KG1 (cell line): ENCODE measurements at places on chromosomes 5 and 9.
A peak's percentile ranks its signal among the peaks of the same experiment; 100 is the strongest.

DNA sequence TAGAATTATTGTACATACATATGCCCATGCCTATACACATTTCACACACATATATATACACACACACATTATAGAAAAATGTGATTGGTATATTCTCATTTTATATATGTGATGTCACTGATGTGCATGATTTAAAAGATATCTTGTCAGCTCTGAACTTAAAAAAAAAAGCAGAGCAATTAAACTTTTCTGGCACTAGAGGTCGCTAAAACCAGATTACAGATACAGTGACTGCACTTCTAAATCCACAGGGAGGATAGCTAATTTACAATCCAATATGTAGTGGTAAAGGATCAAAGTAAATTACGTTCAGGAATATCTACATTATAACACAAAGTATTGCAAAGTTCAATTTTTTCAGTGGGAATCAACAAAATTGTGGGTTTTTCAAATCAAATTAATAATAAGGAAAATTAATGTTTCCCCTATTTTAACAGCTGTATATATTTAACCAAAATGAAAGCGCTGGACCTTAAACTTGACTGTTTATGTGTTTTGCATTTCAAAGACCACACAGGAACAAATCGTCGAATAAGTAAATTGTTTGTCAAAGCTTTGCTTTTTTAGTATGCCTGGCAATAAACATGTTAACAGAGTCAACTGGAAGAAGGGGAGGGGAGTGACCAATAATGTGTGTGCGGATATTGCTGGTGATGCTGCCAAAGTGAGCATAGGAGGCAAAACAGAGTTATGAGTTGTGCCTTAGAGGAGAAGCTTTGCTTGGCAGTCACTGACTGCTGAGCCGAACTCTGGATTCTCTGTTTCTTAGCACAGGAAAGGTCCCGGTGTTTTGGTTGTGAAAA is 1201.4 kb upstream of the C9orf72 start:
- DNase-seq: peak; percentile 19

- no peak for DNase-seq
These were observed 446.2 kb downstream of the DNAH5 start for GRCh38 chr5:13498279-13498678.

GRCh38 chr5:159405611-159406031 is 75.3 kb upstream of the IL12B start:
- no peak for DNase-seq

GRCh38 chr9:34413231-34413852 is 36.6 kb upstream of the MYORG start:
- DNase-seq: peak; percentile 24

DNA sequence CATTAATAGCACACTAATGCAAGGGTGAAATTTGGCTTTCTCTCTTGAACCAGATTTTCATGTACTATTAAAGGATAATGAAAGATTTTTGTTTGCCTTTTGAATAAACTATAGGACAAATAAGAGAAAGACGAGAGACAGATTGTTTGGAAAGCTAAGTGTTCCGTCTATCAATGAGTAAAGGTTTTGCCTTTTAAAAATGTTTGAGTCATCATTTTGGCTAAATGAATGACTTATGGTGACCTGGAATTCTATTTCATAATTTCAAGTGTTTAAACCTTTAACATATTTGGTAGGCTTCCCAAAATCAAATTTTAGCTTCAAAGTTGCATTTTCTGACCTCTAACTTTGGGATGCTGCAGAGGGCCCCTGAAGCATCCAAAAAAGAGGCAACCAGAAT is 145.2 kb downstream of the SLC25A46 start:
- no peak for DNase-seq

- DNase-seq: no peak
These were observed 10.5 kb upstream of the TXN start for GRCh38 chr9:110266795-110267194.

GRCh38 chr9:116208417-116209232 is 55.0 kb downstream of the PAPPA start:
- no peak for DNase-seq

GRCh38 chr9:15944341-15944740 is 391.5 kb downstream of the CCDC171 start:
- no peak for DNase-seq

GRCh38 chr9:15469862-15470261 is 40.9 kb downstream of the PSIP1 start:
- no peak for DNase-seq

DNA sequence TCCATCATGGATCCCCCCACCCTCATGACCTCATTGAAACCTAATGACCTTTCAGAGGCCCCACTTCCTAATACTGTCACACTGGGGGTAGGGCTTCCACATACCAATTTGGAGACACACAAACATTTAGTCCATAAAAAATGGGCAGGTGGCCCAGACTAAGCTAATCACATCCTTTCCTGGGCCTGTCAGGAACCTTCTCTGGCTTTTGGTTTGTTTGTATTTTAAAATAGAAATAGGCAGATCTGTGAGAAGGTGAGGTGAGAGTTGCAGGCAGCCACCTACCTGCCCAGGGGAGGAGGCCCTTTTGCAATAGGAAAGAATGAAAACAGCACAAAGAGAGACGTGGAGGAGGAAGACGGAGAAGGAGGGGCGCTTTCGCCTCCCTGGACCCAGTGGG is 90.2 kb upstream of the BOD1 start:
- no peak for DNase-seq

GRCh38 chr9:135887021-135887507 is 20.3 kb downstream of the CAMSAP1 start:
- DNase-seq: no peak

GRCh38 chr9:36966371-36967097 is 67.5 kb downstream of the PAX5 start:
- DNase-seq: no peak

GRCh38 chr5:172350212-172351181 is 66.9 kb upstream of the UBTD2 start:
- DNase-seq: no peak

GRCh38 chr5:38926121-38926520 is 80.3 kb downstream of the OSMR start:
- DNase-seq: no peak

GRCh38 chr5:76818844-76819831 is at the start of gene F2RL1:
Gene F2RL1, plus strand, starts transcription at chr5:76819030. Its CDS starts 153 bp downstream, at chr5:76819183.
- DNase-seq: no peak

- no peak for DNase-seq
These were observed 1.0 kb downstream of the EGR1 start for GRCh38 chr5:138466125-138466899.

- no peak for DNase-seq
These were observed 23.5 kb upstream of the TENT2 start for GRCh38 chr5:79588696-79589095.

DNA sequence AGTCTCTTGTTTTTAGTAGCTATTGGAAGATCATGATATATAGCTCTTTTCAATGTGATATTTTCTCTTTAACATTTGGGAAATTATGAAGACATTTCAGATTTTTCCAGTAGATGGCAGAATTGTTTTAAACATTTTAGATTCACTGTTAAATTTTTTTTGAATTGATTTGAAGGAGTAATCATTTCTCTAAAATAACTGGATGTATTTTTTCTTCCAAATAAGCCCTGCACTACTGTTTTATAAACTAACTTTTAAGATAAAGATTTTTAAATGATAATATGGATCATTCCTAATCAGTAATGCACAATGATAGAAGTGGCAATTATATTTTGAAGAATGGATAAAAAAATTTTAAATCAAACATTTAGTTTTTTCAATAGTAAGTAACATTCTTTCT is 14.2 kb downstream of the NDUFAF2 start:
- DNase-seq: peak; percentile 25

DNA sequence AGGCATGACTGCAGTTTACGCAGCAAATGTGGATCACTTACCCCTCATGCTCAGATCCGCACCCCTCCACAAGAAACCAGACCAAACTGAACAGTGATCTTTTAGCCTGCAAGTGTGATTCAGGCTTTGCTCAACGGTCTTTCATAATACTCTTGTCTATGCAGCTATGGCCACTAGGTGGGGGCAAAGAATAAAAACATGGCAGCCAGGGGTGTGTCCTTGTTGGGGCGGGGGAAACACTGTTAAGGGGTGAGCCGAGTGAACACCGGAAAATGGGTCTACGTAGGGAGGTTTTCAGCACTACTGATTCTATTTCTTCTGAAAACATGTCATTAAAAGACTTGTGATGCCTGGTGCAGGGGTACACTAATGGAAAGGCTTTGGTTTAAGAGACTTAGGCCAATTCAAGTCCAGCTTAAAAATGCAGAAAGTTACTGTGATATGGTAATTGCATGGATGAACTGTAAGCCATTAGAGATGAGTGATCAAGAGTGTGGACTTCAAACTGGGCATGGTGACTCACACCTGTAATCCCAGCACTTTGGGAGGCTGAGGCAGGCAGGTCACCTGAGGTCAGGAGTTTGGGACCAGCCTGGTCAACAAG is 49.9 kb upstream of the GPR151 start:
- no peak for DNase-seq

- DNase-seq: no peak
These were observed 76.2 kb upstream of the ZFAND5 start for GRCh38 chr9:72440992-72441847.

GRCh38 chr9:133606708-133607025 is 2.5 kb downstream of the FAM163B start:
- DNase-seq: no peak

GRCh38 chr5:135219868-135220267 is 179.2 kb downstream of the MACROH2A1 start:
- DNase-seq: no peak

DNA sequence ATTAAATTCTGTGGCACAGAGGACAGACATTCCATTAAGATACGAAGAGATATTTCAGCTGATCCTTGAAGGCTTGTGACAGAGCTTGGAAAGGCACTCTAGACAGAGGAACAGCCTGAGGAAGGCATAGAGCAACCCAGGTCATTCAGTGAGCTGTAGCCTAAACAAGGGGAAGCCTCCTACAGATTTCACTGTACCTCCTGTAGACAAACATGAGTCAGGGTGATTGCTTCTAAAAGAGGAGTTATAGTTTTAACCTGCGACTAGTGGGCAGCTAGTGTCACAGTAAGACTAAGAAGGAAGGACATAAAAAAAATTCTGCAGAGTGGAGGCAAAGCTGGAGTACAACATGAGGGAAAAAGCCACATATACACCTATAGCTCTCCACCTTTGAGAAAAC is 43.5 kb upstream of the ANKDD1B start:
- DNase-seq: peak; percentile 60

GRCh38 chr9:25678147-25678666 is at the start of gene TUSC1:
Gene TUSC1, minus strand, starts transcription at chr9:25678444. Its CDS starts 132 bp downstream, at chr9:25678312.
- DNase-seq: no peak
